ENCODE measurements at places on chromosomes 2 and 18.
A peak's percentile ranks its signal among the peaks of the same experiment; 100 is the strongest.

DNA sequence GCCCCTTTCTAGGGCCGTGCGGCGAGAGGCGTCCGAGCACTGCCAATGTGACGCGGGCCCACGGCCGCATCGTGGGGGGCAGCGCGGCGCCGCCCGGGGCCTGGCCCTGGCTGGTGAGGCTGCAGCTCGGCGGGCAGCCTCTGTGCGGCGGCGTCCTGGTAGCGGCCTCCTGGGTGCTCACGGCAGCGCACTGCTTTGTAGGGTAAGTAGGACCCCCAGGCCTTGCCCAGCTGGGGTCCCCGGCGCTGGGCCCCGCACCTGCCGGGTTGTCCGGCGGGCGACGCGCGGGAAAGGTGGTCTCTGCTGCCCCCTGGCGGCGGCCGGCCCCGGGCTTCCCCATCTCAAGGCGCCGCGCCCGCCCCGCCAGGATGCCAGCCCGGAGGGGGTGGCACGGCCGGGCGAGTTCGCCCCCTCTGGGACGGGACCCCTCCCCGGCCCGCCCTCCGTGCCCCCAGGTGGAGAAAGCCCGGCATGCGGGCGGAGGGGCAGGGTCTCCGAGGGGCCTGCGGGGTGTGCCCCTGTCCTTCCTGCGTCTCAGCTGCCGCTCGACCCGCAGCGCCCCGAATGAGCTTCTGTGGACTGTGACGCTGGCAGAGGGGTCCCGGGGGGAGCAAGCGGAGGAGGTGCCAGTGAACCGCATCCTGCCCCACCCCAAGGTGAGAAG, 1.9 kb downstream of the PRSS56 start:
- peak; percentile 31 for DNase-seq

GRCh38 chr2:121232626-121233265, 52.3 kb downstream of the TFCP2L1 start:
- no peak for DNase-seq

GRCh38 chr2:230872151-230872967, 7.6 kb downstream of the ITM2C start:
- DNase-seq = no peak

DNA sequence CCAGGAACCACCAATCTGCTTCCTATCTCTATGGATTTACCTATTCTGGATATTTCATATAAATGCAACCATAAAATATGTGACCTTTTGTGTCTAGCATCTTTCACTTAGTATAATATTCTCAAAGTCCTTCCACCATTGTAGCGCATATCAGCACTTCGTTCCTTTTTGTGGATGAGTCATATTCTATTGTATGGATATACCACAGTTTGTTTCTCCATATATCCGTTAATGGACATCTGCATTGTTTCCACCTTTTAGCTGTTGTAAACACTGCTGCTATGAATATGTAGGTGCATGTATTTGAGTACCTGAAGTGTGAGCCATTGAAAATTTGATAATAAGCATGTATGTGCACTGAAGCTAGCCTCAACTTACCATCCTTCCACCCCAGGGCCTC, 80.1 kb downstream of the NBAS start:
- no peak for DNase-seq

DNA sequence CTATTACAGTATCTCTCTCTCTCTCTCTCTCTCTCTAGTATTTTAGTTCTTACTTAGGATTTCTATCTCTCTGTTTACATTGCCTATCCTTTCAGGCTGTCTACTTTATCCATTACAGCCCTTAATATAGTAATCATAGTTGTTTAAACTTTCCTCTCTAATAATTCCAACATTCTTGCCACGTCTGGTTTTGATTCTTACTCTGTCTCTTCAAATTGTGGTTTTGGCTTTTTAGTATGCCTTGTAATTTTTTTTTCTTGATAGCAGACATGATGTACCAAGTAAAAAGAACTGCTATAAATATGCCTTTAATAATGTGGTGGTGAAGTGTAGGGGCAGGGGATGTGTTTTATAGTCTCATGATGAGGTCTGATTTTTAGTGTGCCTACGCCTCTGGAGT, 1809.5 kb upstream of the CELF4 start:
- DNase-seq = no peak

DNA sequence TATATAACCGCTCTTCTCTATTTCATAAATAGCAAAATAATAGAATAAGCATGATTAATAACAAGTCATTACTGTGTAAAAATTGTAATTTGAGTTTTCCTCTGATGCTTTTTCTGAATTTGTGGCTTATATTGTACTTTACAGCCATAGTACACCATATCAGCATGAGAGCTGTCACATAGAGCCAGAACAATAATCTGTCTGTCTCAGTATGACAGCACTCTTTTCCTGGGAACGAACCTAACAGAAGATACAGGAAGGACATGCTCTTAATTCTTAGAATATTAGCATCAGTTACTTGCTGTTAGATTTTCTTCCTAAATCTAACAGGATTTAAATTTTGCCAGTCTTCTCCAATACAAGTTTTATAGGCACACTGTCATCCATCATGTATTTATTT, 21.3 kb upstream of the NRXN1 start:
- no peak for DNase-seq

DNA sequence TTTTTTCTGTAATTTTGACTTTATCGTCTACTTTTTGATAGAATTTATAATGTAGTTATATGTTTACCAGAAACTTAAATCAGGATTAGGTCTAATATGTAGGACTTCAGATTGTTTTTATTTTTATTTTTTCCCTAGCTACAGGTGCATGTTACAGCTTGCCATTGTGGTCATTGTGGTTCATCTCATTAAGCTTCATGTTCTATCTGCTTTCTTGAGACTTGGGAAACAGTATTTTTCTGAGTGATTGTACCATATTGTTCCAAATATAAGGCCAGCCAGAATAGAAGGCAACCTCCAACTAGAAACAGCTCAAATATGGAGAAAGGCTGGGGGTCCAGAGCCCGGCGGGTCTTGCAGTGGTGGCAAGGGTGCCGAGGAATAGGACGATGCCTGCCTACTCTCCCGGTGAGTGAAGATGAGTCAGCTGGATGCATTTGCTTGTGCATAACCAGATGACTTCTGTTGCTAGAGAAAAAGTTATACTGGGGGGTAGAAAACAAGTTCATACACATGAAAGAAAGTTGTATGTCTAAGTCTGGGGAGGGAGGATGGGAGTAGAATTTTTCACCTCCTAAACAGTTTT, 188.4 kb downstream of the CCDC85A start:
- DNase-seq = no peak

DNA sequence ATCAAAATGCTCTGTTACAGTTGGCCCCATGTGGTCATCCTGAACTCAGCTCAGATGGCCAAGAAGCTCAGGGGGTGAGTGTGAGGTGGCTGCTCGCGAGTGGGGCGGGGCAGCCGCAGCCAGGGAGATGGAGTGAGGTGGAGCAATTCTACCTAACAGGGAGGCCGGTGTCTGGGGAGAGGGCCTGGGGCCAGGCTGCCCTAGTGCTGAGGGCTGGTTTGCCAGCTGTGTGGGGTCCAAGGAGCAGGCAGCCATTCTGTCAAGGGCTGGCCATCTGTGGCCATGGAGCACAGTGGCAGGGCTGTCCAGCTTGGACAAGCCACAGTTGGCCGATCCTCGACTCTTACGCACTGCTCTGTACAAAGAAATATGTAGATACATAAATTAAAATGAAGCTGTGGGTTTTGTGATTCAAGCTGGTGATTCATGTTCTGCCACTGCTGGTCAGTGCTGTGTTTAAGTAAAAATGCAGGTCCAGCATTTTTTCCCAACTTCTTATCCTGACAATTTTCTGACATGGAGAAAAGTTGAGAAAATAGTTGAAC, 82.1 kb downstream of the HS6ST1 start:
- DNase-seq = no peak

DNA sequence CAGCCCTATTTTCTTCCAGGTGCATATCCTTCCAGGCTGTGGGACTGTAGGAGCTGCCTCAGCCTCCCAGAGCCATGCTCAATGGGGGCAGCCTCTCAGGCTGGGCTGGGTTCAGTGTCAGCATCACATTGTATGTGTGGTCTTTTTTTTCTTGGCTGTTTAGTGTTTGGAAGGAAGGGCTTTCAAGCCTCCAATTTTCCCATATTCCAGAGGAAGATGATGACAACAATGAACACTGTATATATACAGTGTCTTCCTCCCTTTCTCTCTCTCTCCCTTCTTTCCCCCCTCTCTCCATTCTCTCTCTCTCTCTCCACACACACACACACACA, 326.4 kb downstream of the DYSF start:
- no peak for DNase-seq

DNA sequence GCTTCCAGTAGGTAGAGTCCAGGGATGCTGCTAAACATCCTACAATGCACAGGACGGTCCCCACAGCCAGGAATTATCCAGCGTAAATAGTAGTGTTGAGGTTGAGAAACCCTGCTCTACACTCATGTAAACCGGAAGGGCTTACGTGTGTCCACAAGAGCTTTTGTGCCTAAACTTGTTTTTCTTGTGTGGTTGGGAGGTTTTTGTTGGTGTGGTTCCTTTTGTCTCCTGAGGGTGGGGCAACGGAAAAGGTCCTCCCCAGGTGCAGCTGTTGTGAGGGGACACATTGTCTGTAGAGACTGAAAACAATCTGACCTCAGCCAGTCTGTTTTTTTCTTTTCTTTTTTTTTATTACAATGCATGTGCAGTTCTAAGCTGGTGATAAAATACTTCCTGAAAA, 72.7 kb upstream of the MGAT5 start:
- no peak for DNase-seq

GRCh38 chr2:23273786-23274185, 111.2 kb upstream of the KLHL29 start:
- no peak for DNase-seq

DNA sequence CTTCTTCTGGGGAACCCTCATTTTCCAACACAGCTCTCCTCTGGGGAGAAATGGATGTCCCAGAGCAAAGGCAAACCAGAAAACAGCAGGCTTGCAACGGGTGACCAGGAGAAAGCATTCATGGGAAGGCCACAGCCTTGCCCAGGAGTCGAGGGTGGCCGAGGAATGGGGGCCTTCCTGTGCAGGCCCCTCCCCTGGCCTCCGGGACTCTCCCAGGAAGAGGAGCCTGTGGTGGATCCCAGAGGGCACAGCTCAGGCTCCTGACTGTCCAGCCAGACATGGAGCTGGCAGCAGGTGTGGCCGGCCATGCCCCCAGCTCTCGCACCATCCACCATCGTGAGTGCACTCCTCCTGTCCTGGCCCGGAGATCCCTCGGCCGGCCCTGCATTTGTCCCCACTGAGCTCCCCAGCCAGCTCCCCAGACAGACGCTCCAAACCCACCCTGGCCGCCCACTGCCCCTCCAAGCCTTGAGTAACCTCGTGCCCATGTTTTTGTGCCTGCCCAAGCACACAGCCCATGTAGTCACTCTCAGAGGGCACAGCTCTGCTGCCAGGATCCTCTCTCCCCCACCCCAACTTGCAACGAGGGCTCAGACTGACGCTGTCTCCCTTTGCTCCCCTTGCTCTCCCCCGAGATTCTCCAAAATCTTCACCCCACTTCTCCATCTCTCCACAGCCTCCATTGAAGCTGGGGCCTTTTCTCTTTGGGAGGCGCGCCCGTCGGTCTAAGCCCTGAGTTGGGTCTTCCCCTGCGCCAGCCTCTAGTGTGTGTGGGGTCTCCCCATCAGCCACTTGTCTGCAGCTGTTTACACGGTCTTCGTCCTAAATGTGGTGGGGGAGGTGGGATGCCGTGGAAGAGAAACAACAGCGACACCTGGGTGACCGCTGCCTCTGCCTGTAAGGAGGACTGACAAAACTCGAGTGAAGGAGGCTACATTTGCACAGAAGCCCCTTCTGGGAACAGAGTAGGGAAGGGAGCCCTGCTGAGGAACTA, 9.8 kb downstream of the PRLH start:
- no peak for DNase-seq

DNA sequence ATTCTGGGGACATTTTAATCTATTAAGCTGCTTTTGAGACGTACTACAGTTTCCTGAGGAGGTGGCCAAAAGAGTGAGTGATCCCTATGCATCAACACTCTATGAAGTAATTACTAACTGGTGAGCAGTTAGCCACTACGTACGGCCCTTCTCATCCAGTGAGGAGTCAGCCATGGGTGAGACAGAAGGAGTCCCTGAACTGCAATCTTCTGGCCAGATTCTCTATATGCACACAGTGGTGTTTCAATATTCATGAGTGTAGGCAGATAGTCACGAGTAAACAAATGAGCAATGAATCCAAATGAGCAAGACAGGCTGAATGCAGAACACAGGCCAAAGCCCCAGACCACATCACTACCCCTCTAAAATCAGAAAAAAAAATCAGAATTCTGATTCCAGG, 29.8 kb upstream of the TMEM214 start:
- DNase-seq = no peak

DNA sequence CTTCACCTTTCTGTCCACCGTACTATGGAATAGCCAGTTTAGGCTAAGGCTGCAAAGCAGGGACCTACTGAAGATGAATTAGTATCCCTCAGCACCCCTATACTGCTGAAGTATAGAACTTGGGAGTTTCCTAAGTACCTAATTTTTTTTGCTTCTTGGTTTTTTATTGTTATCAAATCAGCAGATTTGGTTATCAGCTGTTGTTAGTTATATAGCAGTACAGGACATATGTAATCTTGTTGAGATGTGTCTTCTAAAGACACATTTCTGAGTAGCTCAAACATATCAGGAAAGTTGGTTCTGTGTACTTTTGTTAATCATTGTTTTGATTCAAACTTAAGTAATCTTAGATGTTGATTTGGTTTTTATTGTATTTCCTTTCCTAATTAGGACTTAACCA, 5.2 kb downstream of the MYL12A start:
- no peak for DNase-seq

DNA sequence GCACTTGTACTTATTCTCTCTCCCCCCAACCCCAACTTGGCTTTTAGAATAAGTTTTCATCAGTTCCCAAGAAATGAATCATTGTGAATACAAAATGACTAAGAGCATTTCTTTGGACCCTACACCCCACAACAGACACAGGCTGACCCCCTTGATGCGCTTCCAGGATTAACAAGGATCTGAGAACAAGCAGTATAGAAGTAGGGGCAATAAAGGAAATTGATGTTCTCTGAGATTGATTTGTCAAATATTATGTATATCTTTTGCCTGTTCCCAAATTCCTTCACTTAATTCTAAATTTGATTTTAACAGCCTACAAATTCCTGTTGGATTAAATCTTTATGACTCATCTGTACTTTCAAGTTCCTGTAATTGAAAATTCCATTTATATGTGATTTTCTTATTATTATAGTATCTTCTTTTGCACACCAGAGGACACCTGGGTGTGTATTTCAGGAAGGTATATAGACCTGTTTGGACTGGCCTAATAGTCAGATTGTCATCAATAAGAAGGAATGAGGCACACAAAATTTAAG, 10.2 kb upstream of the PTPN4 start:
- DNase-seq = no peak

- DNase-seq = no peak
These were observed 43.9 kb downstream of the CHMP3 start for GRCh38 chr2:86519349-86519748.

DNA sequence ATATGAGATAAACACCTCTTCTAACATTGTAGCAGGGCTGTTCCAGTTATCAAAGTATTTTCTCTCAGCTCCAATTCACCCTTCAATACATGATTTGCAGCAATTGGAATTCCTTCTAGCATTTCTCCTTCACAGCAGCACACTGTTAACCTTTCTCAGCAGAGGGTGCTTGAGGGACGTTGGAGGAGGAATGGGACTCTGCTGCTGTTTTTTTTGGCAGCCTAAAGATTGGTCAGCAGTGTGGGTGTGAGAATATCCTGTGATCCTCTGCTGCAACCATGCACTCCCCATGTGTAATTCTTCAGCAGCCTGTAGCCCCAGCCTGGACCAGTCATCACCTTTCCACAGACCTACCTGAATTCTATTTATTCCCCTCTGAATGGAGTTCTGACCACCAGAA, 1708.9 kb upstream of the CELF4 start:
- no peak for DNase-seq
